ENCODE measurements at places on chromosomes 5 and 9.

- no peak for DNase-seq
Measured at GRCh38 chr5:10069637-10070313, 179.9 kb downstream of the ATPSCKMT start.

DNA sequence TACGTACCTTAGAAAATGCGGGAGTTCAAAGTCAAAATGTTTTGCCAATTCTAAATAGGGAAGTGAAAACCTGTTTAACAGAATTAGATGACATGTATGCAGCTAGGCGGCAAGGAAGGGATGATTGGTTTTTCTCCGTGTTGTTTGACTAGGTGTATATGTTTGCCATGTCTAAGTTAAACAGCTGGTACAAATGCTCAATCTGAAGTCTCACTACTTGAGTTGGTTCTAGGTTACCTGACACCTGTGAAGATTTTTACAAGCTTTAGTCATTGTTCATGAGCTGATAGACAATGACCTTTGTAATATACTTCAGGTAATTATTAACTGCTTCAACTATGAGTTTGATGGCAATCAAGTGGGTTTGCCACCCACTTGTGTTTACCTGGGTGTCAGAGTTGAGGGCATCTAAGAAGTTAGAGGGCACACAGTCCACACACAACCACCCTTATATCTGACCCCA lies 74.3 kb downstream of the SLC44A1 start:
- peak; percentile 24 for DNase-seq

DNA sequence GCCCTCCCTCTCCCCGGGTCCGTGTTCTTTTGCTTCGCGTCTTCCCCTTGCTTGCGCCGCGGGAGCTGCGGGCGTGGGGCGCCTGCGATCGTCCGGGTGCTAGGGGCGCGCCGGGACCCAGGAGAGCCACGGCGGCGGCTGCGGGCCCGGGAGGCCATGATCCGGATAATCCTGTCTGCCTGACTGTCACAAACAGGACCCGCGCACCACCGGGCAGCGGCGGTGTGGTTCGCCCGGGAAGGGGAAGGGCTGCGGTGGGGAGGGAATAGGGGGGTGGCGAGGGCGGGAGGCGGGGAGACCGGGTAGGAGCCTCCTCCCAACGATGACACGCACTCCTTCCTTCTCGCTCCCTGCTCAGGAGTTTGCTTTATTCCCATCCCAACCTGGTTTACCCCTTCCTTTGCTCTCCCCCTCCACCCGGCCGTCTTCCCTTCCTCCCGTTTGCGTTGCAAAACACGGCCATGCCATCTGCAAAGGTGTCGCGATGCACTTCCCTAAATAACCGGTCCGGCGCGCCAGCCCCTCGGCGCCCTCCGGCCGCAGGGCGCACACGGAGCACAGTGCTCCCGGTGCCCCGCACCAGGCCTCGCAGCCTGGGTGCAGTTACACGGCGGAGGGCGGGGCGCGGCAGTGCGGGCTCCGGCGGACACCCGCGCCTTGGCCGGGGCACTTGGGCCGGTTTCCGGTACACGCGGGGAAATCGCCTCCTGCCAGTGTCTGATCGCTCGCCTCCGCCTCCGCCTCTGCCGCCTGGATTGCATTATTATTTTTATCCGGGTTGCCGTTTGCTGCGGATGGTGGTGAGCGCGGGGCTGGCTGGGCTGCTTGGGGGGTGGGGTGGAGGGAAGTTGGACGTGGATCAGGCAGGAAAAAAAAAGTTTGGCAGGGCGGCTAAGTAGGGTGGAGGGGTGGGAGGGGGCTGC lies 1.5 kb downstream of the SMARCA2 start:
- DNase-seq = peak; percentile 72

GRCh38 chr5:62256161-62257019 lies 49.6 kb upstream of the KIF2A start:
- DNase-seq = peak; percentile 8

GRCh38 chr5:98769959-98770208 lies 3.6 kb upstream of the RGMB start:
- DNase-seq = no peak

- no peak for DNase-seq
Measured at GRCh38 chr5:64207978-64208377, 42.3 kb downstream of the RNF180 start.

- no peak for DNase-seq
Measured at GRCh38 chr5:127586811-127587210, 62.1 kb upstream of the CTXN3 start.

DNA sequence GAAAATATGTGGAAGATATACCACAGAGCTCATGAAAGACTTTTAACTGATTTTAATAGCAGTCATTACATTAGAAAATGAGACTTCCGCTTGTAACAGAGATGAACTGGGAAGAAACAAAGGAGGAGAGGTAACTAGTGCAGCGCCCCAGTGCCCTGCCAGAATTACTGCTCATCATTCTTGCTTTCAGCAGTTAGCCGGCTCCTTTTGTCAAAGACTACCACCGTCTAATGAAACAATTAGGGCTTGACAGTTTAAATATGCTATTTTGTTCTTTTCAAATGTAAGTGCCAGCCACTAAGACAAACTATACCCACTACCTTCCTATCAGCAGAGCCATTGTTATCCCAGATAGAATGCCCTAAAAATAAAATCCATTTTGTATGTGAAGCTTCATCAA lies 328.4 kb downstream of the EFNA5 start:
- DNase-seq = no peak

Measured in DMS153 (cell line).